EL (cell line): ENCODE measurements at places on chromosomes 5 and 9.
A peak's percentile ranks its signal among the peaks of the same experiment; 100 is the strongest.

- no peak for DNase-seq
Measured at GRCh38 chr5:160643616-160644240, 208.3 kb downstream of the ATP10B start.

DNA sequence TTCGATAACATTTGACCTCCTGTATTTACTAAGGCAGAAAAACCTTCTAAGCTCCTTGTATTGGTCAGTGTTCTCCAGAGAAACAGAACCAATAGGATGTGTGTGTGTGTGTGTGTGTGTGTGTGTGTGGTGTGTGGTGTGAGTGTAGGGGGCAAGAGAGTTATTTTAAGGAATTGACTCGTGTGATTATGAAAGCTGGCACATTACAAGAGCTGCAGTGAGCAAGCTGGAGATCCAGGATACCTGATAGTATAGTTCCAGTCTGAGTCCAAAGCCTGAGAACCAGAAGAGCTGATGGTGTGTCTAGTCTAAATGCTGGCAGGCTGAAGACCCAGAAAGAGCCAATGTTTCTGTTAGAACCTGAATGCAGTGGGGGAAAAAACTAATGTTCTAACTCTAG is 21.2 kb upstream of the PIK3R1 start:
- DNase-seq, result no peak

- no peak for DNase-seq
Measured at GRCh38 chr5:116859666-116860320, 285.2 kb upstream of the SEMA6A start.

- peak; percentile 45 for DNase-seq
Measured at GRCh38 chr5:9284781-9285307, 261.0 kb downstream of the SEMA5A start.

DNA sequence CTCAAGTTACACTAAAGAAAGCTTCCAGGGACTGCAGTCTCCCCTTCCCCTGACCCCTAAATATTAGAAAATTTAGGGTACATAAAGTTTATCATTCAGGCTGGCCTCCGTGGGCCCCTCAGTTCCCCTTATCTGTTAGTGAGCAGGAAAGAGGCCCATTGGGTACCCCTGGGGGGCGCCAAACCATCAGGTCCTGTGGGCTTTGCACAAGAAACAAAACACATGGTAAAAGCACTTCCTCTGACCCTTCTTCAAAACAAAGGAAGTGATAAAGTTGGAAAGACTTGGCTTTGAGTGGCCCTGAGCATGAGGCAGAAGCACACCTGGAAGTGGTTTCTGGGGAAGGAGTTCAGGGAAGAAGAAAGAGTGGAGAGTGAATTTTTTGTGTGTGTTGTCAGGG is 213.0 kb downstream of the SMARCA2 start:
- DNase-seq, result peak; percentile 49

- DNase-seq, result no peak
Measured at GRCh38 chr5:91955610-91956009, 572.5 kb upstream of the ARRDC3 start.

- no peak for DNase-seq
Measured at GRCh38 chr9:113868501-113868900, 7.6 kb upstream of the ZNF618 start.

DNA sequence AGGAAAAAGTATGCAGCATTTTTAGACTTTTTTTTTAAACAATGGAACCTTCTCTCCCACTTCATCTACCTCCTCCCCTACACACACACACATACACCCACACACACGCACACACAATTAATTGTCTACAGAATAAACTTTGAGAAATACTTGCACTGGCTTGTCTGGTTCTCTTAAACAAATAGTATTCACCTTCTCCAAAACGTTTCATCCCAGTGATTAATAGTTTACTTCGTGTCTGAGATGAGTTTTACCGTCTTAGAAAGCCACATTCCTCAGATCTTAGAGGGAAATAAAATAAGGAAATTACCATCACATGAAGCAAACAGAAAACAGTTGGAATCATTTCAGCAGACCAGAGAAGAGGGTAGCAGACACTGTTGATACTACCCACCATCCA is 570.6 kb upstream of the CLINT1 start:
- DNase-seq, result no peak

- DNase-seq, result no peak
Measured at GRCh38 chr5:41240985-41241384, 27.7 kb upstream of the C6 start.

DNA sequence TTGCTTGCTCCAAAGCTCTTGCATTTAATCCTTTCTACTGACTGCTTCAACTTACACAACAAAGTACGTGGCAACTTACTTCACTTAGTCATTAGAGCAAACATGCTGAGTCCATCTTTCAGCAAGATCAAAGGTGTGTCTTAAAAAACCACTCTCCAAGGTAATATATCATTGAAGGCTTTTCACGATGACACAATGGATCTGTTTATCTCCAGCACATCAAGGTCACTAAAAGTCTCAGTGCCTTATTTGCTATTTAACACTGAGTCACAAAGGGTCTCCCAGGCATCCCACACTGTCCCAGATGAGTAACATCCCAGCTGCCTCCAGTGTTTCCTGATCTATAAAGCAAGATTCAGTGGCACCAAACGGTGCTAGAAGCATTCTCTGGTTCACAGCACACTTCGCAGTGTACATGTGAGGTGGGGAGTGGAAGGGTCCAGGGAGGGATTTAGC is 3.7 kb upstream of the CLK4 start:
- peak; percentile 47 for DNase-seq

DNA sequence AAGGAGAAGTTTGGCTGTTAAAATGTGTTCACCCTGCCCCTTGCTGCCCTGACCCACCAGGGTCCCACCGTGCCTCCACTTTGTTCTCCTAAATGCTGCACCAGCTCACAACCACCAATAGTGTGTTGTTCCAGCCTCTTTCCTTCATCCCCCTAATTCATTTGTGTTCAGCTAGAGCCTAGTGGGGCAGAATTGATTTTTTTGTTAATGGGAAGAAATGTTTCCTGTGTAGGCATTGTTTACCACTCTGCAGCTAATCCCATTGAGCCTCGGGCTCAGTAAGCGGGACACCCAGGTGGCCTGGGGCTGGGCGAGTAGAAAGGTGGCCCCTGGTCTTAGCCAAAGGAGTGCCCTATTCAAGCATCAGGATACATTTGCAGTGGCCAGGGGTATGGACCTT is 127.6 kb downstream of the MVB12B start:
- no peak for DNase-seq

DNA sequence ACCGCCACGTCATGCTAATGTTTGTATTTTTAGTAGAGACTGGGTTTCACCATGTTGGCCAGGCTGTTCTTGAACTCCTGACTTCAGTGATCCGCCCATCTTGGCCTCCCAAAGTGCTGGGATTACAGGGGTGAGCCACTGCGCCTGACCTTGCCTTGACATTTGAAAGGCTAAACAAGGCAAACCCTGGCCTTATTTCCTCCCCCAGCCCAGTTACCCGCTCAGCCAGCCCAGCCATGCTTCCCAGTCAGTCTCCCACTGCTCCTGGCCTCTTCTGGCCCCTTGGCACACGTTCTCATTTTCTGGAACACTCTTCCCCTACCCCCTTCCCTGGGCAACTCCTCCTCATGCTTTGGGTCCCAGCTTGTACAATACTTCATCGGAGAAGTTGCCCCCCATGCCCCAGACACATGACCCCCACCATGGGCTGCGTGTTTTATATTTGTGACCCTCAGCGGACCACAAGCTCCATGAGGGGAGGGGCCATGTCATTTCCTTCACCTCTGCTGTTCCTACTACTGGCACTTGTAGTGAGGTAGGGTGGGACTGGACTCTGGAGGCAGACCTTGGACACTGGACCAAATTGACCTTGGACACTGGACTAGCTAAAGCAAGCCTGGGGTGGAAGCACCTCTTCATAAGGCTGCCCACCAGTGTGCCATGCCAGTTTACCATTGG is 94.4 kb upstream of the IER5L start:
- DNase-seq, result no peak

DNA sequence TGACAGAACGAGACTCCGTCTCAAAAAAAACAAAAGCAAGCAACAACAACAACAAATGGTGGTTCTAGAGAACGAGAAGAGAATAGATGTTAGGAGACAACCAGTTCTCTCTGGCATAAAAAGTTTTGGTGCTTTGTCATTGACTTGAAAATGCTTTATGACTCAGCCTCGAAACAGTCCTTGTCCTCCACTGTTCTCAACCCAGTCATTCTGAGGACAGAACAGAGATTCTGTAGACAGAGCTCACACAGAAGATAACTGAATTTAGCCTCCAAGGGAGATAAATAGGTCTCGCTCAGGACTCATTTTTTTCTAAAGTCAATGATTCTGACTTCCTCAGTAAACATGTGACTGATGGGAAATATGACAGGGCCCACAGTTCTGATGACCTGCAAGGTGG is 76.0 kb upstream of the FSTL4 start:
- peak; percentile 8 for DNase-seq

GRCh38 chr5:32223972-32224609 is 50.0 kb upstream of the GOLPH3 start:
- DNase-seq, result peak; percentile 90

- DNase-seq, result peak; percentile 11
Measured at GRCh38 chr9:84419031-84419602, 78.6 kb upstream of the SLC28A3 start.

DNA sequence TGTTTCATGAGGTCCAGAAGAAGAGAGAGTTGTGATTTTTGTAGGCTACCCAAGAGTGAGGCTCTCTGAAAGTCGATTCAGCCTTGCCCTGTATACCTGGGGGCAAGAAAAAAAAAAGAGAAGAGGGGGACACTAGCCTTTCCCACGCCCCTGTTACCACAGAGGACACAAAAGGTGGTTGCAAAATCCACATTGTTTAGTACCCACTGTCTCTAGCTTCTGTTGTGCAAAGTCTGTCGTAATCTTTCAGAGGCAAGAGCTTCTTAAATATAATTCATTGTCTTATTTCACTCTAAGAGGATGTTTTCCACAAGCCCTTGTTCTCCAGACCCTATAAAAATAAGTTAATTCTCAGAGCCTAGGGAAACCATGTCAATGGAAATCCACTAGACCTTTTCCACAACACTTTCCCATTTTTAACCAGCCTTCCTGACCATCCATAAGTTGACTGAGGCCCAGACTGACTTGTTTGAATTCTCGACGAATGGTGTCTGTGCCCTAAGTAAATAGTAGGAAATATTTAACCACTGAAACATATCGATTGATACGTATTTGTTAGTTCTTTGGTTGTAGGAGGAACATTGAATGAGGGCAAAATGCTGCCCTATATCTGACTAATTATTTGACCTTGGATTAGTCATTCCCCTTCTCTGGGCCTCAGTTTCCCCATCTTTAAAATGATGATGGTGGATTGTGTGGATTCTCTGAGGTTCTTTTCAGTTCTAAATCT is 182.7 kb downstream of the PAPPA start:
- DNase-seq, result no peak

GRCh38 chr9:1535051-1535450 is 480.1 kb upstream of the SMARCA2 start:
- no peak for DNase-seq

- DNase-seq, result no peak
Measured at GRCh38 chr5:141441571-141442170, 11.4 kb downstream of the PCDHGA12 start.

GRCh38 chr9:120696551-120697230 is 17.6 kb downstream of the MEGF9 start:
- DNase-seq, result no peak

DNA sequence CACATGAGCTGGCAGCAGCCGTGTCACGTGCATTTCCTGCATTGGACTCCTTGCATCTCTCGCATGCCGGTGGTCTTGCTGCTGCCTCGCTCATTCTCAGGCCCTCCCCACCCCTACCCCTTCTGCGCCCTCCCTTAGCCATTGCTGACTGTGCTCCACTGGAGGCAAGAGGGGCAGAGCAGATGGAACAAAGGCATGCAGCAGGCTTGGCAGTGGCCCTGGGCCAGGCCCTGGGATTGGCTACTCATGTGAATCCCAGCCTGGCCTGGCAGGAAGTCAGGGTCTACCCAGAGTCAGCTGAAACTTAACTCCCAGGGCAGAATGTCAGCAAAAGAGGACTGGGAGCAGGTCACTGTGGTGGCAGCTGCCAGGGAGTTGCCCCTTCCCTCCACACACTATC is 62.3 kb downstream of the TSTD2 start:
- peak; percentile 10 for DNase-seq

- DNase-seq, result no peak
Measured at GRCh38 chr5:172723508-172723907, 47.5 kb downstream of the DUSP1 start.

DNA sequence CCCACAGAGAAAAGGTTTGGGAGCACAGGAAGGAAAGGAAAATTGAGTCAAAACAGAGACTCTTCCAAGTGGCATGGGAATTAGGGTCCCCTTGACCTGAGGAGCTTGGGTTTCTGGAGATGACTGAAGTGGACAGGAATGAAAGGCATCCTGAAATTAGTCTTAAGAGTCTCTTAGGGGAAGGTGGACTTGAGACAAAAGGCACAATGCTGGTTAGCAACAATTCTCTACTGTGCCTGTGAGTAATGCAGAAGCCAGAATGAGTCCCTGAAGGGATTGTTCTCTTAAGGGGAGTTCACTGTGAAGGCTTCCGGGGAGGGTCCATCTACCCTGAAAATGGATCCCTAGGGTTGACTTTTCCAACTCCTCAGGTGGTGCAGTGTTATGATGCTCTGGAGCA is 58.4 kb upstream of the FOXE1 start:
- DNase-seq, result peak; percentile 69

DNA sequence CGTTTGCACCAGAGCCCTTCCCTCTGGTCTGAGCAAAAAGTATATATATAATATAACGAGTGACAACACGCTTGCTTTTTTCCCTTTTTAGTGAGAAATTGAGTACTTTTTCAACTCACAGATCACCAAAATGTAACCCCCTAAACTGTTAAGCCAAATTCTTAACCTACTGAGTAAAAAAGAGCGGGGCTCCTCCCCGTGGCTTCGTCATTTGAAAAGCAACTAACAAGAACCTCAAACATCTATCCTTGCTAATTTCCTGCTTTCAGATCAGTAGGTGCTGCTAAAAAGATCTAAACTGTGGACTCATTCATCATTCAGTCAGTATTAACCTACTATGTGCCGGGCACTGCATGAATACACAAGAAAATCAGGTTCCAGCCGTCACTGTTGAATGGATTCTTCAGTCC is 1.0 kb upstream of the PTBP3 start:
- DNase-seq, result peak; percentile 51

DNA sequence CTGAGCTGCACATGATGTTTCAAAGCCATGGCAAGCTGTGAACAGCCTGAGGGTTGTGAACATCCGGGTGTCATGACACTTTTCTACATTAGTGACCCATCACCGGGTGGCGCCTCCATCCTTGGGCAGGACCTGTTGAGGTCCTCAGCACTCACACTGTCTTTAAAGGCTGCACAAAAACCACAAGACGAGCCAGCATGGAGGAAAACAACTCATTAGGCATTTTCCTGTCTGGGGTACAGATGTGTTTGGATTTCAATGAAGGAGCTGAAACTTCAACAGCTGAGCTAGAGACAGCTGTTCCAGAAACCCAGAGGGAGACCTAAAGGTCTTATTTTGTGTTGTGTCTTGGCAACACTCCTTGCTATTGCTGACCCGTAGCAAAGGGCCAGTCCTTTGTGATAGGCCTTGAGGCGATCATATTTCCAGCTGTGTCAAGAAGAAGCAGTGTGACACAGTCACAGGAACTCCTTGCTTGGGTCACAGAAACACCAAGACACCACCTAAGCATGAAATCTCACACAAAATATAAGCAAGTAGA is 151.8 kb upstream of the VLDLR start:
- DNase-seq, result peak; percentile 35

- no peak for DNase-seq
Measured at GRCh38 chr5:158807946-158808345, 291.8 kb downstream of the EBF1 start.
